HT-29 (cell line): ENCODE measurements at places on chromosomes 11 and 22. TPM values are rescaled to one million over a fixed set of nuclear protein-coding genes. Genes with fewer than 3 reads are reported as not detected.

ARAP1 gene
- total RNA-seq: 109 and 161 TPM in 2 replicates

PIWIL4 gene
- total RNA-seq: 4.0 and 8.7 TPM in 2 replicates

TSPO gene
- total RNA-seq: 516 and 532 TPM in 2 replicates

OR51M1 gene
- total RNA-seq: not detected in 2 replicates

VPREB1 gene
- total RNA-seq: not detected in 2 replicates

RBFOX2 gene
- 43.0 and 43.3 TPM in 2 replicates for total RNA-seq

ADM2 gene
- 2.2 and 4.2 TPM in 2 replicates for total RNA-seq

ZDHHC8 gene
- 62.9 and 94.8 TPM in 2 replicates for total RNA-seq

OR5D18 gene
- total RNA-seq: not detected in 2 replicates

LARGE2 gene
- total RNA-seq: 2.6 and 4.5 TPM in 2 replicates

KIRREL3 gene
- total RNA-seq: 0.28 and 0.29 TPM in 2 replicates

PGA5 gene
- total RNA-seq: not detected in 2 replicates

CHCHD10 gene
- total RNA-seq: 32.9 and 53.4 TPM in 2 replicates

HNRNPUL2 gene
- total RNA-seq: 12.2 and 12.3 TPM in 2 replicates

C22orf42 gene
- not detected in 2 replicates for total RNA-seq

CYB5R3 gene
- total RNA-seq: 80.5 and 87.8 TPM in 2 replicates

RNF121 gene
- 28.1 and 31.7 TPM in 2 replicates for total RNA-seq

MIAT gene
- 0.23 and 0.31 TPM in 2 replicates for total RNA-seq

ACTN3 gene
- total RNA-seq: not detected in 2 replicates

KCNJ11 gene
- total RNA-seq: 2.1 and 6.6 TPM in 2 replicates

RFPL1 gene
- total RNA-seq: not detected in 2 replicates

SERPIND1 gene
- not detected in 2 replicates for total RNA-seq

CEP126 gene
- total RNA-seq: 0.50 and 0.58 TPM in 2 replicates

TSGA10IP gene
- not detected in 2 replicates for total RNA-seq

STX3 gene
- total RNA-seq: 80.6 and 86.5 TPM in 2 replicates

MMP11 gene
- total RNA-seq: 0.18 and 0.89 TPM in 2 replicates
